ENCODE measurements at places on chromosomes 11 and 22. TPM values are rescaled to one million over a fixed set of nuclear protein-coding genes. Genes with fewer than 3 reads are reported as not detected.

APOC3 gene
- total RNA-seq = not detected

CD3E gene
- total RNA-seq = not detected

MS4A7 gene
- total RNA-seq = not detected

MYBPC3 gene
- not detected for total RNA-seq

CALCA gene
- total RNA-seq = not detected

NPTXR gene
- total RNA-seq = 0.38 TPM

ISX gene
- not detected for total RNA-seq

OR5AS1 gene
- not detected for total RNA-seq

MRGPRX4 gene
- not detected for total RNA-seq

OR8A1 gene
- not detected for total RNA-seq

CYP2R1 gene
- 8.8 TPM for total RNA-seq

CHST1 gene
- 90.7 TPM for total RNA-seq

TMEM121B gene
- 0.48 TPM for total RNA-seq

NTM gene
- total RNA-seq = 0.29 TPM

VPREB1 gene
- not detected for total RNA-seq

AGBL2 gene
- 3.6 TPM for total RNA-seq

APOBEC3A gene
- total RNA-seq = not detected
